Activated naive CD8-positive, alpha-beta T cell treated with anti-CD3 and anti-CD28 coated beads for 36 hours (primary cell): ENCODE measurements at places on chromosomes 6 and 20.

DNA sequence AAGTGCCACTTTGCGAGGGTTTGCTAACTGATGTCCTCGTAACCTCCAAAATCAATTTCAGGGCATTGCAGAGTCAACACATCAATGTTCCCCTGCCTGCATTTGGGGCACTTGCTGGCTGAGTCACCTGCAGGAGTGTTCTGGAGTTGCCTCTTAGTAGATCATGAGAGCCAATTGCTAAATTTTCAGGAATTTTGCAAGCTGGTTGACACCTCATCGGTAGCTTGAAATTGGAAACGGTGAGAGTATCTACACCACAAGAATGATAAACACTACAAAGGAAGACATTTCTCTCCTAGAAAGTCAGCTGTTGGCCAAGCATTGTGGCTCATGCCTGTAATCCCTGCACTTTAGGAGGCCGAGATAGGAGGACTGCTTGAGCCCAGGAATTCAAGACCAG lies 10.8 kb upstream of the BFSP1 start:
- no peak for DNase-seq

- no peak for DNase-seq
These were observed 44.2 kb upstream of the RNF24 start for GRCh38 chr20:4059606-4060005.

GRCh38 chr6:31749301-31750036 lies 9.7 kb downstream of the MSH5 start:
- DNase-seq = no peak

DNA sequence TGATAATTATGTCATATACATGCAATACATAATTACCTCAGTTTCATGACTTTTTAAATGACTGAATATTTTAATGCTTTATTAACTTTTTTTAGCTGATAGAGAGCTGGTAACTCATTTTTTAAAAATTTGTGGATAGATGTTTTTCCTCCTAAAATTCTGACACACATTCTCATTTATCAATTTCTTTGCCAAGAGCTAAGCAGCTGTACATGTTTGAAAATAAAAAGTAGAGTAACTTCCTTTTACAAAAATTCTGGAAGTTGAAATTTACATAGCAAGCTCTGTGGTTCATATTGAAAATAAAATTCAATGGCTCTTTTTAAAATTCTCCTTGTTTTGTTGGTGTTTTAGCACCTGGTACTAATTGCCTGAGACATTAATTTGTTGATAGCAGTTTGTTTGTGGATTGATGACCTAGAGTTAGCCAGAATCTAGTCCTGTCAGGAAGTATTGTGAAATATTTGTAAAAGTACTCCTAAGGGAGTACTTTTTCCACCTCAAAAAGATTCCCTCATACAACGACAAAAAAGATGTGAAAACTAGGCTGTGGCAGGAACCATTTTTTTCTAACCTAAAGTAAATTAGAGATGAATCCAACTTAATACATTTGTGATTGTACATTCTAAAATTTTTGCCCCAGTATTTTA lies 621.8 kb downstream of the BCKDHB start:
- no peak for DNase-seq

- no peak for DNase-seq
These were observed 703.5 kb downstream of the TFAP2A start for GRCh38 chr6:9711365-9711764.

GRCh38 chr20:42093542-42094440 lies 475.6 kb upstream of the CHD6 start:
- no peak for DNase-seq

GRCh38 chr6:125356884-125357283 lies 55.1 kb upstream of the HDDC2 start:
- no peak for DNase-seq

- no peak for DNase-seq
These were observed 77.2 kb upstream of the C20orf144 start for GRCh38 chr20:33584976-33585375.

DNA sequence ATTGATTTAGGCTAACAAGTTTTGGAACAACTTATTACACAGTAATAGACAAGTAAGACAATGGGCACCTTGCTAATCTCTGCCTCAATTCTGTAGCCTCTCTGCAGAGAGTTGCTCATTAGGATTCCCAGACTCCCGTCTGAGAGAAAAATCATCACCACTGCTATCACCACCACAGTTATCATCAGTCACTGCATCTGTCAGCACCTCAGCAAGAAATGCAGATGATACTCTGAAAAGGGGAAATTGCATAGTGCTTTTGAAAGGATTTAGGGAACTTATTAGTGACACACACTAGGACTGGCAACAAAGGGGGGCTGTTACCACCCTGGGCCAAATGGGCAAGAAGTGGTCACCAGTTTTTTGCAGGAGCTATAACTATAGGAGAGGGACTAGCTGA lies 39.9 kb downstream of the FOXA2 start:
- no peak for DNase-seq

GRCh38 chr20:55140631-55141030 lies 665.2 kb downstream of the DOK5 start:
- DNase-seq = no peak

DNA sequence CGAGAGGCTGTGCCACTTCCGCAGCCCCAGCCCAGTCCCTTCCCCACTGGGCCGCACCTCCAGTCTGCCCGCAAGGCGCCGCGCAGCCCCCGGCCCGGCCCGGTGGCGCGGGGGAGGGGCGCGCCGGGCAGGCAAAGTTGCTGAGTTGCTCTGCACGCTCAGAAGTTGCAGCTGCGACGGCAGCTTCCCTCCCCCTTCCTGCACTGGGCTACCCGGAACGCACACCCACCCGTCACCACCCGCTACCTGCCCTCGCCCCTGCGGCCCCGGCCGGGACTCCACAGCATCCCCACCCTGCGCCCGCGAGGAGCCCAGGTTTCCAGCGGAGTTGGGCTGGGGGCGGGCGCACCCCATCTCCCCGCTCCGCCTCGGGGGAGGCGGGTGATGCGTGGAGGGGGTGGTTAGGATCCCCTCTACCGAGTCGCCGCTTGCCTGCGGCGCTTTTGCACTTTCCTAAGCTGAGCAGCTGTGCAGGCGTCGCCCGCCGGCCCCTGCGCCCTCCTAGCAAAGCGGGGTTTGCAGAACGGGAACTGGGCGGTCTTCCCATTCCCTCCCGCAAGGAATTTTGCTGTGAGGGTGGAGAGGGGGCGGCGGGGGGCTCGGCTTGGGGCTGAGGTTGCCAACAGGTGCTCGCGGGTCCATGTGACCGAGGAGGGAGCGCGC lies 55.9 kb upstream of the RREB1 start:
- peak; percentile 53 for DNase-seq

DNA sequence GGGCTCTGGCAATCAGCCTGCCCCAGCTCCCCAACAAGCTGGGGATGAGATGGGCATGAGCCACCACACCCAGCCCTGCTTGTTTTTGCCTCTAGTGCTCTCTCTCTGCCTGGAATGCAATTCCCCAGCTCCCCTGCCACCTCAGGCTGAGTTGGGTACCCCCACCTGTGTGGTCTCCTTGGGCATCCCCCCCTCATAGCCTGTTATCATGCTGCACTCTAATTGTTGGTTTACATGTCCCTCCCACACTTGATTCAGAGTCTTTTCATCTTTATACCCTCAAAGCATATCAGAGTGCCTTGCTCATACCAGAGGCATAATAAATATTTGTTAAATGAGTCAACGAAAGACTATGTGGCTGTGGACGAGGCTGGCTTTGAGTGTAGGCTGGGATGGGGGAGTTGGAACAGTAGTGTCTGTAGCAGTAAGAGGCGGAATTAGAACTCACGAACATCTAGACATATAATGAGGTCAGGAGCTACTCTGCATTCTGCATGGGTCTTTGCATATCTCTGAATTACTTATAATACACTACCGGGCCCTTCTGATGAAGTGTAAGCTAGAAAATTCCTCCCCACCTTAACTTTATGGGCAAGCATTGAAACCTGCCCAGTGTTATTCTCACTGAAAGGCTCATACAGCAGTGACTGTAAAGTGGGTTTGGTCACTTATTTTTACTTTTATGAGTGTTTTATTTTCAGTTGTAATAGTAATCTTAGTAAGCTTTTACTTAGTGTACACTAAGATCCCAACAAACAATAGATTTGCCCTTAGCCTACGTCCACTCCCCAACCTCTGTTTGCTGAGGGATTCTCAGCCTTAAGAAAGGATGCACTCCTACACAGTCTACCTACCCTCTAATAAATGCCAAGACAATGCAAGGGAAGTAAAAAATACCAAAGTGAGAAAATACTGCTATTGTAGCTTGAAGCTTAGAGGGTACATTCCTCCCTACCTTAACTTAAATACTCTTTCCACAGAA lies 58.7 kb downstream of the EDN1 start:
- DNase-seq = no peak

- DNase-seq = no peak
These were observed 29.9 kb downstream of the COX4I2 start for GRCh38 chr20:31667315-31668285.

DNA sequence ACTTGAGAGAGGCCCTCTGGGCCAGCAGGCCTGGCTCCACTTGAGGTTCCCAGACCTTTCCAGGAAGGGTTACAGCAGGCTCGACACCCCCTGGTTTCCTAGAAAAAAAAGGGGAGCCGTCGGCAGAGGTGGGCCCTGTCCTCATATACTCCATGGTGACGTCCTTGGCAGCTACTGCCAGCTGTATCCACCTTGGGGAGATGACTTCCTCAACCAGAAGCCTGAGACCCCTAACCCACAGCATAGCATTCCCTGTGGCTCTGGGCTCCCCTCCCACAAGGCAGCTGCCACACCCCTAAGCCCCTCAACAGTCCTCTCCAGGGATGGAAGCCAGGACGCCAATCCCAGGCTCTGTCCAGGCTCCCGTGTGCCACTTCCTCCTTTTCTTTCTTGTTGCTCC lies 294.8 kb downstream of the CDC5L start:
- no peak for DNase-seq

DNA sequence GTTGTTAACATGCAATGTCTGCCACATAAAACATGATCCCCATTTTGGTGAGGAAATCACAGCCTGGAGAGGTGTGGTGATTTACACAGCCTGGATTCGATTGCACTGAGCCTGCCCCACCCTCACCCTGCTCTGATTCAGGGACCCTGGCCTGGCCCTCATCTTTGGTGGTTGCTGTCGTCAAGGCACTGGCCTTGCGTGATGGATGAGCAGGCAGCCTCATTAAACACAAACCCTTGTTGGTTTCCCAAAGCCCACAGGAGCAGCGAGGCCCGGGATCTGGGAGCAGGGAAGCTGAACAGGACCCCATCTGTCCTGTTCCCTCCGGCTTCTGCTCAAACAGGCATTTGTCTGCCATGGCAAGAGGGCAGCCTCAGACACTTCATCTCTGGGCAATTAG lies 70.8 kb downstream of the CHMP4B start:
- no peak for DNase-seq

GRCh38 chr6:150249261-150249660 lies 106.4 kb downstream of the PPP1R14C start:
- DNase-seq = no peak

DNA sequence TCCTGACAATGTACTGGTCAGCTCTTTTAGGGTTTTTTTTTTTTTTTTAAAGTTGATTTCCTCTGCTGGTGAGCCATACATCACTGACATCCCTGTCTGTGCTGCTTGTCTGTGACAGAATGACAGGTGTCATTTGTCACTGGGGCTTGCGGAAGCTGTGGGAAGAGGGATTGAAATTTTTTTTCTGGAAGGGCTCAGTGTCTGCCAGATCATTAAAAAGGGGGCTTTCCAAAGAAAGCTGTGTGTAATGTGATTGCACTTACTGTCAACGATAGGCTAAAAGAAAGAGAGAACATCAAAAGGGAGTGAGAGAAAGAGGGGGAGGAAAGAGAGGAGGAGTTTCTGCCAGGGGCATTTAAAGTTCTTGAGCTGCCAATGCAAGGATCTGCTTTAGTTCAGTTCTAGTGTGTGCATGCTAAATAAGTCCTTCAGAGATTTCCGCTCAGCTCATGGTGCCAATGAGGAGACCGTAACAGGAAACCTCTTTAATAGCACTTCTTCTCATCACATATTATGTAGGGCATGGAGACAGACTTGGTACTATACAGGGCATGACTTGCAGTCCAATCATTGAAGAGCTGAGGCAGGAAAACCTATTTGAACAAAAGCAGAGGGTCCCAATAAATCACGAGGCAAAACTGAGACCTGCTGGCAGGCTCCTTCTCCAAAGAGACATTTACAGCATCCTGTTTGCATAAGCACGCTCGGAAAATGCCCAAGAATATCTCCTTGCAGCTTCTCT lies 177.2 kb downstream of the TSHZ2 start:
- no peak for DNase-seq

- DNase-seq = no peak
These were observed 44.3 kb downstream of the CPXM1 start for GRCh38 chr20:2756056-2756611.

DNA sequence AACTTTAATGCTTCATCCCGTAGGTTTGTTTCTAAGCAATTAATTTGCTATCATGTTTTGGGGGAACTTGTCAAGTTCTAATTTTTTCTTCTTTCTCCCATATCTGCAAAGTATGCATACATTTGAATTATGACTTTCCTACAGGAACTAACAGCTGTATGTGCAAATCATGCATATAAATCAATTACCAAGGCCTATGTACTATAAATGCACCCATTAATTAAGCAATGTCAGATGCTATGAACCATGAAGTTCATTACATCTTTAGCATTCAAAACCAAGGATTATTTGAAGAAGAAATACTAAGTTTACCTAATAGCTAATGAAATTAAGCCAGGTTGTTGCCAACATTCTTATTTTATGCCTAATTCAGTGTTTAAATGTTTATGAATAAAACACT lies 851.3 kb downstream of the TFAP2A start:
- DNase-seq = no peak

DNA sequence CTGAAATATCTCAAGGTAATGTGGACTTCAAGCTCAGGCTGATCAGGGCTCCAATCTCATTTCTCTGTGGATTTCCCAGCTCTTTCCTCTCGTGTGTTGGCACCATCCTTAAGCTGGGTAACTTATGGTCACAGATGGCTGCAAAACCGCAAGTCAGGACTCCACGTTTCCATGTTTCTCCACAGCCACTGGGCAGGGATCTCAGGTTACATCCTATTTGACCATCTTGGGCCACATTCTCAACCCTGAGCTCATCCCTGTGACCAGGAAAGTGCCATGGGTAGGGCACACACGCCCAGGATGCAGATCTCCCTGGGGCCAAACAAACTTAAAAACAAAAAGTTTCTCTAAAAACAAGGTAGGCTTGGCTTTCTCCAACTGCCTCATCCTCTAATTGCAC lies 15.4 kb downstream of the RPS6KA2 start:
- DNase-seq = no peak

- DNase-seq = peak; percentile 48
These were observed 469 bp downstream of the SYNJ2 start for GRCh38 chr6:157982102-157982562.

- DNase-seq = peak; percentile 60
These were observed 49.2 kb upstream of the CST5 start for GRCh38 chr20:23928788-23929187.

GRCh38 chr20:23061262-23061661 lies 11.8 kb upstream of the THBD start:
- DNase-seq = no peak
